Umbilical cord (tissue), 2 donors: ENCODE measurements at places on chromosomes 3 and 15. TPM values are rescaled to one million over a fixed set of nuclear protein-coding genes. Genes with fewer than 3 reads are reported as not detected.

- no peak for DNase-seq
These were observed 373.8 kb downstream of the ZNF385D start for GRCh38 chr3:21377071-21377769.

Gene TTLL13
- total RNA-seq = not detected

Gene TNNC1
- 2.2 TPM for total RNA-seq

Gene IL16
- total RNA-seq = 7.2 TPM

- no peak for DNase-seq
These were observed 810 bp downstream of the PTPRG start for GRCh38 chr3:61562042-61562720.

Gene SLC28A1
- 0.72 TPM for total RNA-seq

Gene ADAMTS17
- 8.2 TPM for total RNA-seq

GRCh38 chr3:168006584-168006983, 89.1 kb downstream of the GOLIM4 start:
- DNase-seq = no peak

GRCh38 chr3:181844211-181844610, 132.5 kb downstream of the SOX2 start:
- DNase-seq = no peak

Gene ANKRD34C
- total RNA-seq = 0.72 TPM

Gene ERICH6
- not detected for total RNA-seq

Gene ATP10A
- 18.3 TPM for total RNA-seq

DNA sequence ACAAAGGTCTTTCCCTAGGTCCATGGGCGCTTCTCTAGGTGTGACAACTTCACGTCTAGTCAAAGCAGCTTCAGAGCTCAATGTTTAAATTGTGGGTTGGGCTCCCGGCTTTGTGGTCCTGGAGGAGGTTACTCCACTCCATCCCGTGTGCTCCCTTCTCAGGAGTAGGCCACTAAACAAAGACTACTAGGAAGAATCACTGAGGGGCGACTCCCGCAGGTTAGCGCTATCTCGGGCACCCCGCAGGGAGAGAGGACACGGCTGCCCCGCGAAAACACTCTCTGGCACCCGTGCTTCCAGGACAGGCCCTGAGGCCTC, 500 bp downstream of the PARP6 start:
- peak; percentile 12 for DNase-seq

- peak; percentile 15 for DNase-seq
These were observed 93.7 kb downstream of the RAD18 start for GRCh38 chr3:8869613-8870012.

DNA sequence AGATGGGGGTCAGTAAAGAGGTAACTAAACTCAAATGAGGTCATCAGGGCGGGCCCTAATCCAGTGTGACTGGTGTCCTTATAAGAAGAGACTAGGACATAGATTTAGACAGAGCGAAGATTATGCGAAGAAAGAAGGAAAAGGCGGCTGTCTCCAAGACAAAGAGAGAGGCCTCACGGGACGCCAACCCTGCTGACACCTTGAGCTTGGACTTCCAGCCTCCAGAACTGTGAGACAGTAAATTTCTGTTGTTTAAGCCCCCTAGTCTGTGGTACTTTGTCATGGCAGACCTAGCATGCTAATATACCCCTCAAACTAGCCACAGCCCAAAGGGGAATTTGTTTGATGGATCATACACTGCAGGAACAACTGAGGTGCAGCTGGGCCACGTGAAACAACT, 183.0 kb downstream of the ABHD5 start:
- DNase-seq = no peak

DNA sequence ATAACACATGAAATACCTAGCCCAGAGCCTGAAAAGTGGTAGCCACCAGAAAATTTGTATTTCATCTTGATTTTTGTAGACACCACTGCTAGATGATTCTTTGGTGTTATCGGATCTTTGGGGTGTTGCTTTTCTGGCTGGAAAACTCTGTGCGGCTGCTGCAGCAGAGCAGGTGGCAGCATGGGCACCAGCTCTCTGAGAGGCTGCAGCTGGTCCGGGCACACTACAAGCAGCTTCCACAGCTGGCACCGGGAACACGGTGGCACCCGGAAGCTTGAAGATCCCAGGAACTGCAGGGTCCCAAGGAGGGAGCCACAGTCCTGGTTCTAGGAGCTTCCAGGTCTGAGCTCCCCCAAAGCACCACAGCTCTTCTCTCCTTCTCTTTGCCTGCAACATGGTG, 211.7 kb upstream of the MLF1 start:
- no peak for DNase-seq

DNA sequence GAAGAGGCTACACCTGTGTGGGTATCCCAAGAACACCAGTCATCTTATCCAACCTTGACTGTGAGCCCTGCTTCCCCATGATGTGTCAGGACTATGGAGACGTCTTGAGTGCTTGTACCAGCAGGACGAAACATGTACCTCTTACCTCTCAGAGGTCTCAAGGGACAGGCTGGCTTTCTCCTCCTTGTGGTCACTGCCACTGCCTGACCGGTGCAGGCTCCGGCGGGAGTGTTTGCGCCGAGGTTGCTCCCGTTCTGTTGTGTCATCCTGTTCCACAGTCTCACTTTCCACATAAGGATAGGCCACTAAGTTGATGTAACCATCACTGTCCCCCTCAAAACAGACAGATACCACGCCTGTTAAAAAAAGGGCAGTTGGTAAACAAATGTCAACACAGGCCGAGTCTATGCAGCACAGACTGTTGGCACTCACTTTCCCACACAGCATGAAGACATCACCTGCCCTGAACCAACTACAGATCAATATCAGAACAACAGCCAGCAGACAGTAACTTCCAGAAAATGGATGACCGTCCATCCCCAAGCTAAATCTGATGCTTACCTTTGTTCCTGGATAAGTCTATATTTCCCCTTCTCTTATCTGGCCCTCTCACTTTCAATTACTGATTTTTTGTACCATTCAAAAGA, 14.4 kb upstream of the GMPPB start:
- DNase-seq = no peak

DNA sequence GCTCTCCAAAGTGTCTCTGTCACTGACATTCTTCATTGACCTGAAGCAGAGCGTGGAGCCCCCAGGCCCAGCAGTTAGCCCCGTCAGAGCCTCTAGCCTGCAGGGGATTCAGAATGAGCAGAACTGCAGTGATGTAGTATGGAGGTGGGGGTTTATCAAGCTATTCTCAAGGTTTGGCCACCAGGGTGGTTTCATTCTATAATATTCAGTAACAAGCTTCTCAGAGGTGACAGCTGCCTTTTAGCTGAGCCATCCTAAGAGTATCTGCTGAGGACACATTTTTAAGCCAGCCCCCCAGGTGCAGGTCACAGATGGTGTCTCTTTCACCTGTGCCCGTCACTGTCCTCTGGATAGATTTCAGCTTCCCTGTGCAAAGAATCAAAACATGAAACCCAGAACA, 31.9 kb downstream of the CMTM7 start:
- DNase-seq = no peak

DNA sequence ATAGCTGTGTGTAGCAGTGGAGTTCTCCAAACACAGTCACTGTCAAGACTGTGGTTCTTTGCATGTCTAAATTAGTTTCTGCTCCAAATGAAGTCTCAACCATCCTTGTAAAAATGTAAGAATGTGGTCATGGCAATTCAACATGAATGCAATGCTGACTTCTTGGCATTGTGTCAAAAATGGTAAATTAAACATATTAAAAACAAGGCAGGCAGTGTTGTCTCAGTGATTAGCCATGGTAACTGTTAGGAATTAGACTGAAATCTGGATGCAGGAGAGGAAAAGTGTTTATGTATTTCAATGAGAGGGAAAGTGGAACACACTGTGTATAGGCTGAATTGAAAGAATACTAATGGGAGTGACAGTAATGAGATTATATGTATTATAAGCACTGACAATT, 597.2 kb downstream of the EDEM1 start:
- no peak for DNase-seq

Gene PPP1R14D
- total RNA-seq = 1.7 TPM

DNA sequence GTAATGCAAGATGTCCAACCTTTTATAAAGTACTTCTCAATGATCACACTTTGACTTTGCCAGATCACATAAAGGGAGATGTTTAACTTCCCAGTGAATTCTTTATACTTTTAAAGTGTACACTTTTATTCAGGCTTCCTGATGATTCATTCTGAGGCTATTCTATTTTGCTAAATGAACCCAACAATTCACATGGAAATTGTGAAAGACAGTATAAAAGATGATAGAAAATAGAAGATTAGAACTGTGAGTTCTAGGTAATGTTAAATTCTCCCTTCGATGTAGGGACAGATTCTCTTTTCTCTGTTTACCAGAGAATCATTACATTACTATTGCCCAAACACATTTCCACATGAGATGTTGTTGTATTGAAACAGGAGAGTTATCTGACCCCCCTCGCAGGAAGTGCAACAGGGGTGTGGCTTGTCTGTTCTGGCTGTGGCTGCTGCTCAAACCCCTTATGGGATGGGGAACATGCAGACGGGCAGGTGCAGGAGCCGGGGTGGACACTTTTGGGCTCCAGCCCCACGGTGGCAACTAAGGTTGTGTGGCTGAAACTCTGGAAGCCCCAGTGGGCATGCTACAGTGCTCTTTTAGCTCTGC, 131.3 kb upstream of the LRTM1 start:
- DNase-seq = no peak

GRCh38 chr15:39246523-39246922, 334.4 kb upstream of the THBS1 start:
- no peak for DNase-seq

Gene MESP2
- not detected for total RNA-seq

- no peak for DNase-seq
These were observed 68.3 kb downstream of the CD47 start for GRCh38 chr3:108022256-108023150.

- no peak for DNase-seq
These were observed 57.6 kb upstream of the NEO1 start for GRCh38 chr15:72994534-72995177.
